CD8-positive, alpha-beta memory T cell (primary cell): ENCODE measurements at places on chromosomes 2 and 18. TPM values are rescaled to one million over a fixed set of nuclear protein-coding genes. Genes with fewer than 3 reads are reported as not detected.

DNA sequence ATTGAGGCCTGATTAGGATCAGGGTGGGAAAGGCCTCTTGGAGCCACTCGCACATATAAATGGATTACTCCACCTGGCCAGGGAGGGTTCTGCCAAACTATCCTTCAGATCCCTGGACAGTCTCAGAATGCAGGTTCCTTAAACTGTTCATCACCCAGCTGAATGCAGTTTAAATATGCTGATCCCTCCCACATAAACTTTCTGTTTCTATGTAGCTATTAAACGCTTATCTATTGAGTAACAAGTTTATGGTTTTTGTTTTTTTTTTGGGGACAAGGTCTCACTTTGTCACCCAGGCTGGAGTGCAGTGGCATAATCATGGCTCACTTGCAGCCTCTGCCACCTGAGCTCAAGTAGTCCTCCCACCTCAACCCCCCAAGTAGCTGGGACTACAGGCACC, 1.9 kb downstream of the CAD start:
- peaks cover 15% of the 10 kb centered on the region for H3K4me1 ChIP-seq
- H3K4me3 ChIP-seq, result no peak overlapping the region
- peaks cover 29% of the 10 kb centered on the region for H3K36me3 ChIP-seq
- no peak overlapping the region for H3K27ac ChIP-seq
- H3K27me3 ChIP-seq, result no peaks in the 10 kb centered on the region
- DNase-seq, result no peak

DNA sequence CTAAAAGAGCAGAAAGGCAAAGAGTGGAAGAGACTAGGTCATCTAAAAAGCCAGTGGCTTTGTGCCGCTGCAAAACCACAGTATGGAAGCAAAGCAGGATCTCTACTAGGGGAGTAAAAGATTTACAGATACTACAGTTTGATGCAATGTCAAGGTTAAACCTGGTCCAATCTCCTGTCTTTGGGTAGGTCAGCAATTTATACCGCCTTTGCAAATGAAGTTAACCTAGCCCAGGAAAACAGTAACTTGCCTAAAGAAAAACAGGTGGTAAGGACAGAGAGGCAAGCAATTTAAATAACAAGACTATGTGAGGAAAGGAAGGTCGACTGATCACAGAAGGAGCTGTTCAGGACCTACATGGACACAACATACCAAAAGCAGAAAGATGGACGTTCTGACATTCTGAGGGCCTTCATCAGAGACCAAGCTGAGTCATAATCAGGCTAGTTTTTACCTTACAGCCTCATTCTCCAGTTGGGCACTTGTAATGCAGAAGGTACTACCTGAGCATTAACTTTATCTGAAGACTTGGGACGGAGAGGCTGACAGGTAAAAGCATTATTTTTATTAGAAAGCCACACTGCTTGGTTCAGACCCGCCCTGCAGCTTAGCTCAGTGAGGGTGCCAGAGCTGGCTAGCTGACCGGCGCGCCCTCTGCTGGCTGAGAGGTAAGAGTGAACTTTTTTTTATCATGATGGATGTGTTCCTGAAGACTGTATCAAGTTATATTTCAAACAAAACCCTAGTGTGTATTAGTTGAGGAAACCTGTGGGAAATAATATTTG, 15.9 kb downstream of the CDKL4 start:
- no peaks in the 10 kb centered on the region for H3K36me3 ChIP-seq
- H3K4me1 ChIP-seq, result peaks cover 13% of the 10 kb centered on the region
- no peak overlapping the region for H3K4me3 ChIP-seq
- no peaks in the 10 kb centered on the region for H3K27me3 ChIP-seq

- no peak for DNase-seq
- no peak overlapping the region for H3K4me3 ChIP-seq
- H3K4me1 ChIP-seq, result peaks cover 4% of the 10 kb centered on the region
Observed at GRCh38 chr2:189221811-189222467, 42.4 kb upstream of the COL5A2 start.

DNA sequence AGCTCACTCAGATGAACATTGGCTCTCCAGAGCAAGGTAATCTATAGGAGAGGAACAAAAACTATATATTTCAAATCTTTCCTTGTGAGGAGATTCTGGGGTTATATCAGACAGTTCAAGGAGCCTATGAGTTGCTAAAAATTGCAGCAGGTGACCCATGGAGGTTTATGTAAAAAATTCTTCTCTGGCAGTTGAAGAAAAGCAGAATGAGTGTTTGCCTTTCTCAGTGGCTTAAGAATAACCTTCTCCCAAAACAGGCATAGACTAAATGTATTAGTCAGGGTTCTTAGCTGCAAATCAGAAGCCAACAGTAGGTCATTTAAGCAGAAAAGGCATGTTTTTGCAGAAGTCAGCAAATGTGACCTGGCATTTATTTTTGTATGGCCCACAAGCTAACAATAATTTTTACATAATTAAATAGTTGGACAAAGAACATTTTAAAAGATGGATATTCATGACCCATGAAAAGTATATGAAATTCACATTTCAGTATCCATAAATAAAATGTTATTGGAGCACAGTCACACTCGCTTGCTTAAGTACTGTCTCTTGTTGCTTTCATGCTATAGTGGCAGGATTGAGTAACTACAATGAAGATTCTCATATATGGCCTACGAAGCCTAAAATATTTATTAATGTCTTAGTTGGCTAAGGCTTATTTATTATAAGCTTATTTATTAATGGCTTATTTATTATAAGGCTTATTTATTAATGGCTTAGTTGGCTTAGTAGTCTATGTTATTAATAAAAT, 93.4 kb upstream of the TLK1 start:
- no peak overlapping the region for H3K27ac ChIP-seq
- H3K4me1 ChIP-seq, result peaks cover 9% of the 10 kb centered on the region
- no peaks in the 10 kb centered on the region for H3K27me3 ChIP-seq
- no peak overlapping the region for H3K4me3 ChIP-seq
- no peak for DNase-seq

The CD8A gene
- 363 TPM for total RNA-seq
